ENCODE measurements at places on chromosomes 2 and 18. TPM values are rescaled to one million over a fixed set of nuclear protein-coding genes. Genes with fewer than 3 reads are reported as not detected.

The SLC4A3 gene
- total RNA-seq, result 0.40 TPM

The TSPYL6 gene
- not detected for total RNA-seq

The HOXD13 gene
- total RNA-seq, result not detected

The FSHR gene
- total RNA-seq, result not detected

The CDH20 gene
- not detected for total RNA-seq

The RAPGEF4 gene
- 2.2 TPM for total RNA-seq

The RPRM gene
- not detected for total RNA-seq

The DNAH7 gene
- total RNA-seq, result 1.2 TPM

The HOXD8 gene
- 0.06 TPM for total RNA-seq

The AQP4 gene
- not detected for total RNA-seq

The OR6B2 gene
- not detected for total RNA-seq

The CNTNAP5 gene
- total RNA-seq, result not detected

The ALPG gene
- not detected for total RNA-seq

The WDR33 gene
- total RNA-seq, result 22.3 TPM
